ENCODE measurements at places on chromosomes 7 and 10.

DNA sequence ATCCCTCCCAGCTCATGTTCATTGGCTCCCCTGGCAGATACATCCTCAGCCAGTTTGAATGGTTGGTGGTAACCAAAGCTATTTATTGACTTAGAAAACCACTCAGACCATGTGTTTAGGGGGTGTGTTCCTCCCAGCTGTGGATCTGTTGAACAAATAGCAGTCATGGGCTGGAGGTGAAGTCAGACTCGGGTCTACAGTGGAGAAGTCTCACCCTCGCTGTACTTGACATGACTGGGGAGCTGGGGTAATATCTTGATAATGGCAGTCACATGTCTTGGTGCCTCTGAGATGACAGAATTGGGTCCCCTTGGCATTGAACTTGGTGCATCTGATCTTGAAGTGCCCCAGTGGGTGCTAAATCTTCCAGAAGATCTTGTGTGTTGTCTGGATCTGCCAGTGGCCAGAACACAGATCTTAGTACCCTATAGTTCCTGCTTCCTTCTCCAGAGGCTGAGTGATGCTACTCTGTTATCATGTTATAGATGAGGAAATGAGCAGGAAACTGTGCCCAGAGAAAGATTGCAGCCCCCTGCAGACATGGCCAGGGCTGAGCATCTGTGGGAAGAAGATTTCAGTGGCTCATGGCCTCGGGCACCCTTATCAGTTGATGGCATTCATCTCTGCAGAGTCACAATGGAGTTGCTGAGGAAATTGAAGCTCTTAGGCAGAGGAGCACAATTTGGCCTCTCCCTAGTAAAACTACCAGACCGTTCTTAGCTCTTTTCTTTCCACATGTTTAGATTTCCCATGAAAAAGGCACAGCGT is 50.4 kb downstream of the ADRA2A start:
- DNase-seq = peak; percentile 32

DNA sequence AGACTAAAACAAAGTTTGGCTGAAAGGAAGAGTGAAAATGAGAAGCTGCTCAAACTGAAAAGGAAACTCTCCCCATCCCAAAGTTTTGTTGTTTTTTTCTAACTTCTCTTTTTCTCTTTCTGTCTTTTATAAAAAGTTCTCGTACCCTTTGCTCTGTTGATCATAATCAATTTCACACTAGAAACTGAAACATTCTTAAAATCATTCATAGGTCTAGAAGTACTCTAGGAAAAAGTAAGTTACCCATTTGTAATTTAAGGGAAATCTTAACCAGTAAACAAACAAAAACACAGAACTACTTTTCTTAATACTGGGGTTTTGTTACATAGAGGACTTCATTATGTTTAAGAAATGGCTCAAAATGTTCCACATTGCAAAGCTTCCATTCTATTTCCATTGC is 339.8 kb downstream of the SEMA3D start:
- DNase-seq = no peak

DNA sequence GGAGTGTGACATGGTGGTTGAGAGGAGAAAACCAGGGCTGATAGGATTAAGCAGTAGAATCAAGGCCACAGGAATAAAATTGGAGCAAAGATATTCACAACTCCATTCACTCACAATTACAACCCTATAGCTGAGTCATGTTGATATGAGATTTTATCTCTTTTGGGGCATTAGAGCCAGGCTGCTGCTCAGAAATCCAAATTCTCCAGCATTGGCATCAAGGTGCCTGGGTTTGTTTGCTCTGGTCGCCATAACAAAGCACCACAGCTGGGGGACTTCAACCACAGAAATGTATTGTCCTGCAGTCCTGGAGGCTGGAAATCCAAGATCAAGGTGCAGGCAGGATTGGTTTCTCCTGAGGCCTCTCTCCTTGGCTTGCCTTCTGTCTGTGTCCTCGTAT is 52.5 kb upstream of the GRB10 start:
- DNase-seq = no peak

- no peak for DNase-seq
Observed at GRCh38 chr7:153567426-153567825, 484.8 kb upstream of the DPP6 start.

GRCh38 chr7:50534690-50535290 is 30.4 kb downstream of the DDC start:
- DNase-seq = peak; percentile 71

DNA sequence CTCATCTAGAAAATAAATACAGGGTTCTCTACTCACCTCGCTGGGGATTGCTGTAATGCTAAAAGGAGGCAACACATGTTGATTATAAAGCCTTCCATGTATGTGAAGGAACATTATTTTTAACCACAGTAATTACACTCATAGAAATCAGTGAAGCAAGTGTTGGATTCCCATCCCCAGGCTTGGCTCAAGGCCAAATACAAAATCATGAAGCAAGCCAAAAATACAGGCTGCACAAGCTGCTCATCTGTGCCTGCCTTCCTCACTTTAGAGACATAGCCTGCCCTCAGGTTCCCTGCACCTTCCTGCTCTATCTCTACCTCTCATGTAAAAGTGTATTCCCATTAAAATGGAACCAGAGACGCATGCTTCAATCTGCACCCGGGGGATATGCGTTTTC is 1077.1 kb upstream of the C7orf33 start:
- no peak for DNase-seq

GRCh38 chr7:85566095-85566794 is 379.4 kb upstream of the SEMA3D start:
- no peak for DNase-seq

GRCh38 chr7:140673774-140674155 is 1.0 kb downstream of the ADCK2 start:
- DNase-seq = no peak

- peak; percentile 82 for DNase-seq
Observed at GRCh38 chr10:52213321-52213752, 100.7 kb upstream of the DKK1 start.

DNA sequence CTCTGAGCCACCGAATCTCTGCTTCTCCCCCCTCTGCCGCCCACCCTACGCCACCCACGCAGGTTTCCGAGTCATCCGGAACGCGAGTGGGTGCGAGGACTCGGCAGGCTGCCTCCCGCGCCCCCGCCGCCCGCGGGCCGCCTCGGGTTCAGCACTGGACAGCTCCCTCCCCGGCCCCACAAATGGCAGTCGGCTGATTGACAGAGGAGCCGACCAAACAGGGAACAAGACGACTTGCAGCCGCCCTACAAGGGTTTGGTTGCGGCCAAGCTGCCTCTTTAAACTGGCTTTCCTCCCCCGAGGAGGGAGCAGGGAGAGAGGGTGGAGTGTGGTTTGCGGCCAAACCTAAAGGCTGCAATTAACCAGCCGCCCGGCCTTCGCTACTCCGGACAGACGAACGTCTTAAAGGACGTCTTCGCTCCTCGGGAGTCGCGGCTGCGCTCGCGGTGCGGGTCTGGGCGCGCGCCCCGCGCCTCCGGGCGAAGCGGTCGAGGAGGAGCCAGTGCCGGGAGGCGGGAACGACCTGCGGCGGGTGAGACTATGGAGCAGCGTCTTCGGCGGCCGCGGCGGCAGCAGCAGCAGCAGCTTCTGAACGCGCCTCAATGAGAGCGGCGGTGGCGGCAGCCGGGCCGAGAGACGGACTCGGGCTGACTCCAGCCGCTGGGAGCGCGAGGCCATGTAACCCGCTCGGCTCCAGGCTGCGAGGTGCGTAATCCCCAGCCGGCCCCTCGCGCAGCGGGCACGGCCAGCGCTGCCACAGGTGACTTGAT is at the start of gene GPR158:
GPR158 (plus strand) TSS at position 541 of the 770 bp plus-strand sequence. CDS start 420 bp downstream, outside the sequence.
- peak; percentile 99 for DNase-seq

DNA sequence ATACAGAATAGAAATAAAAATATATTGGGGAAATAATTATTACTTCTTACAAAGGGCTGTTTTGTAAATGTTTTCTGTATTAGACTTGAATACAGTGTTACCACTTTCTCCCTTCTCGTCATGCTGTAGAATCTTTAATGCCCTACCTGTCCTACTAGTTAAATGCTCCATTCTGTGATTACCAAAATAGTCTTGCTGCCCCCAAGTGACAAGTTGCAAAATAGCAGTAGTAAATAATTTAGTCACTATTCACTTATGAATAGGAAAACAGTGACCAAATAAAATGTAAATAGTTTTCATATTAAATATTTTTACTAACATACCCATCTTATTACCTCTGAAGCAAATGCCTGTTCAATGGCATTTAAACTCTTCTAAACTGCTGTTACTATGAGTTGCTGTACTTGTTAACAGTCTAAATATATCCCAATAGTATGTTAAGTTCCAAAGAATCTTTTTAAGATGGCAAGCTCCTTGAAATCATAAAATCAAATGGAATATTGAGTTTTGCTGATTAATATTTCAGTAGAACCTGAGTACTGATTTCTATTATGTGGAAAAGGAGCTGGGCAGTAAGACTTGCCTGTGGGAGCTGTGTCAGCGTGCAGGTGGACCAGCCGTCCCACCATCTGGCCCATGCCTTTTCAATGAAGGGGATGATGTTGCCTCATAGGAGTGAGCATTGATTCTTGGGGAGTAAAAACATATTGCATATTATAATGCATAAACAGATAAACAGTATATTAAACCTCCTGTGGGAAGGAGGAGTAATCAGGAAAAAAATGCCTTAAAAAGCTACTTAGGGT is 18.1 kb upstream of the OIT3 start:
- peak; percentile 47 for DNase-seq

GRCh38 chr10:123143162-123143824 is 4.6 kb upstream of the HMX2 start:
- peak; percentile 45 for DNase-seq

DNA sequence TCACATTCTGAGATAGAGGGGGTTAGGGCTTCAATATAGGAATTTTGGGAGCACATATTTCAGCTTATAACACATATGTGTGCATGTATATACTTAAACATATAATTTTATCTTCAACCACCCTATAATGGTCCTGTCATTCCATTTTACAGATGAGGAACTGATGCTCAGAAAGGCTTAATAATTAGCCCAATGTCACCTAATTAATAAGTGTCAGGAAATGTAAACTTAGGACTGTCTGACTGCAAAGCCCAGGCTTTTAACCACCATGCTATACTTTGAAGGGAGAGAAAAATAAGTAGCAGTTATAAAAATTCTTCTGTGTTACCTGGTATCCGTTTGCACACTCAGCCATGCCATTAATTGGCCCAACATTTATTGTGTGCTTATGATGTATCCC is 172.6 kb downstream of the SKIDA1 start:
- no peak for DNase-seq

DNA sequence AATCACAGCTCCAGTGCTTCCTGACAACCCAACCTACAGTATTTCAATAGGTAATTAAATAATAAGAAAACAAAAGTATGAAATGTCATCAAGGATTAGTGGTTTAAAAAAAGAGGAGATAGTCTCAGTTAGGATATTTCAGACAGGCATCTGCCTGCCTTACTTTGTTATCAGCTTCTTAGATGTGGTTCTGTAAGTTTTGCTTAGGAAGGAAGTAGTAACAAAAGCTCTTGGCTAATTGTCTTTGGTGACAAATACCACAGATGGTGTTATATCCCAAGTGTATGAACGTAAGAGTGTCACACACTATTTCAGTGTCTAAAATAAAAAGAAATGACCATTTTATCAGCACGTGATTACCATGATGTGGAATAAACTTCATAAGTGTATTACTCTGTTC is 9.8 kb upstream of the ACTA2 start:
- DNase-seq = peak; percentile 65

GRCh38 chr10:31404640-31405039 is 85.6 kb downstream of the ZEB1 start:
- no peak for DNase-seq

- peak; percentile 69 for DNase-seq
Observed at GRCh38 chr7:94154858-94155257, 150.7 kb upstream of the BET1 start.

DNA sequence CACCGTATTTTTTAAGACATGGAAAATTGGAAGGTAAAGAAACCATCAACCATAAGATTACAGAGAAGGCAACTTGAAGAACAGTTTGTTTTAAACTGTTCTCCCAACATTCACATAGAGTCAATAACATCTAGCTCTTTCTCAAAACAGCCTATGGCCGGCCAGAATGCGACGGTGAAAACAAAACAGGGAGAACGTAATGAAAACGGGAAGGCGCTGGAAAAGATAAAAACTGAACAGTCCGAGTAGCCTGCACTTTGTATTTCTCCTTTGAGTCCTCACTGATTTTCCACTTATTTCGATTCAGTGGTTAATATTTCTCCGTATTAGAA is 637 bp downstream of the MICU1 start:
- no peak for DNase-seq

GRCh38 chr10:131723297-131724168 is 177.3 kb upstream of the PPP2R2D start:
- no peak for DNase-seq

GRCh38 chr7:2958416-2959102 is 85.1 kb downstream of the CARD11 start:
- no peak for DNase-seq

GRCh38 chr7:20594023-20594422 is 21.4 kb upstream of the ABCB5 start:
- DNase-seq = peak; percentile 26

DNA sequence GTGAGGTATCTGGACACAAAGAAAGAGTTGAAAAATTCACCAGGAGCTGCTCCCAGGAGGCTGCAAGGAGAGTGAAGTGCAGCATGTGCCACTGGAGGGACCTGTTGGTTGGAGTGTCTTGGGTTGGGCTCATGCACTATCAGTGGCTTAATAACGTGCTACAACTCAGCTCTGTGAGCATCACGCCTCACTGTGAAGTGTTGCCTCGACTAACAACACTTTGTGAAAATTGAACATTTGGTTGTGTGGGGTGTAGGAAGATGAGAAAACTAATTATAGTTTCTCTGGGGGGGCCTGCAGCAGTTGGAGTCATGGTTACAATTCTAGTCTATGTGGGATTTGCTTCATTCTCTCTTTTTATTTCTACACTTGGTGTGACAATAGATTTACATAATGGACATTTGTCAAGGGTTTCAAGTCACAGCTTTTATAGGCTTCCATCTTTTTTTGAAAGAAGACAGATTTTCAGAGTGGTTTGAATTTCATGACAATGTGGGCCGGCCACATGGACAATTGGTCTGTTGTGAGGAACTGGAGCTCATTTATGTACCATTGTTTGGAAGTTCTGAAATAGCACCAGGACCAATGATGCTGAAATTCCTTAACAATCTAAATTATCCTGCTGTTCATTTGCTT is 121.3 kb downstream of the RAMP3 start:
- no peak for DNase-seq

DNA sequence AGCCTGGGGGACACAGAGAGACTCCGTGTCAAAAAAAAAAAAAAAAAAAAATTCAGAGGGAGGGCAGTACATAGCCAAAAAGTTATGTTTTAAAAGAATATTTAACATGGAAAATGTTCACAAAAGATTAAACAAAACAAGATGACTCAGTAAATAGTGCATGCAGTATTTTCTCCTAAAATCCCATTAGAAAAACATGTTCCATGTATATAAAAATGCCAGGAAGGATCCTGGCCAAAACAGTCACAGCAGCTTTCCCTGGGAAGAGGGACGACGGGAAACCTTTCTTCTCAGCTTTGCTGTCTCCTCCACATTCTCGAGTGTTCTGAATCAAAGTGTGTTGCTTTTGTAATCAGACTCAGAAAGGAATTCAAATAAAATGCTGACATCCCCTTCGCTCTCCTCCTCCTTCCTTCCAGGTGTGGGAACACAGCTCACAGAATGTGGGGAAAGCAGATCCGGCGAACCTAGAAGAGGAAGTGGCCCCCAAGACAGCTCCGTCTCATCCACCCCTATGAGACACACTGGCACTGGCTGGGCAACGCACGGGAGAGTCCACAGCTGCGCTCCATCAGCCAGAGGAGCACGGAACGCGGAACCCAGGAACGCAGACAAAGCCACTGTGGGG is 139.4 kb downstream of the MAD1L1 start:
- DNase-seq = no peak

Data from mesendoderm (in vitro differentiated cells).